ENCODE measurements at places on chromosomes 3 and 15.

- no peak for DNase-seq
These were observed 95.8 kb downstream of the CHSY1 start for GRCh38 chr15:101156061-101156460.

GRCh38 chr3:68764554-68764953, 167.8 kb downstream of the TAFA4 start:
- no peak for DNase-seq

DNA sequence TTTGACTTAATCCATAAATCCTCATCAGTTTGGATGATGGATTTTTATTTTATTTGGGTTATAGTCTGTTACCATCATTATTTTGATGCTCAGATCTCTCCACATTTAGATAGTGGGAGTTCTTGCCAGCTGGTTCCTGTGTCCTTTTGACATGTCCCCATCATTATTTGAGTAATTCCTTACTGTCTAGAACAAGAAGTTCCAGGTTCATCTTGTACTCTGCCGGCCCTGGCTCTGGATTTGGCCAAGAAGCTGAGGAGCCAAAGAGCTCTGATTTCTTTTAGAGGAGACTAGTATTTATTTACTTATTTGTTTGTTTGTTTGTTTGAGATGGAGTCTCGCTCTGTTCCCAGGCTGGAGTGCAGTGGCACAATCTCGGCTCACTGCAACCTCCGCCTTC, 54.3 kb downstream of the PTPRG start:
- DNase-seq, result no peak

DNA sequence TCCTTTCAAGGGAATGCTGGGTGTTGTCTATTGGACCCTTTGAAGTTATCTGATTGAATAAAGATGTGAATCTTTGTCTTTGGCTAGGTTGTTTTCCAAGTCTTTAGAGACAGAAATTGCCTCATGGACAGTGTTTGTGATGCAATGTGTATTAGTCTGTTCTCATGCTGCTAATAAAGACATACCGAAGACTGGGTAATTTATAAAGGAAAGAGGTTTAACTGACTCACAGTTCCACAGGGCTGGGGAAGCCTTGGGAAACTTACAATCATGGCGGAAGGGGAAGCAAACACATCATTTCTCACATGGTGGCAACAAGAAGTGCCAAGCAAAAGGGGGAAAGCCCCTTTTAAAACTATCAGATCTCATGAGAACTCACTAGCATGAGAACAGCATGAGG, 88.8 kb upstream of the PLXND1 start:
- DNase-seq, result peak; percentile 51

GRCh38 chr3:72289692-72290071, 504.7 kb upstream of the PROK2 start:
- DNase-seq, result no peak

GRCh38 chr3:40045051-40045450, 235.6 kb downstream of the MYRIP start:
- DNase-seq, result no peak

GRCh38 chr3:16200411-16200810, 25.9 kb downstream of the GALNT15 start:
- DNase-seq, result peak; percentile 52

DNA sequence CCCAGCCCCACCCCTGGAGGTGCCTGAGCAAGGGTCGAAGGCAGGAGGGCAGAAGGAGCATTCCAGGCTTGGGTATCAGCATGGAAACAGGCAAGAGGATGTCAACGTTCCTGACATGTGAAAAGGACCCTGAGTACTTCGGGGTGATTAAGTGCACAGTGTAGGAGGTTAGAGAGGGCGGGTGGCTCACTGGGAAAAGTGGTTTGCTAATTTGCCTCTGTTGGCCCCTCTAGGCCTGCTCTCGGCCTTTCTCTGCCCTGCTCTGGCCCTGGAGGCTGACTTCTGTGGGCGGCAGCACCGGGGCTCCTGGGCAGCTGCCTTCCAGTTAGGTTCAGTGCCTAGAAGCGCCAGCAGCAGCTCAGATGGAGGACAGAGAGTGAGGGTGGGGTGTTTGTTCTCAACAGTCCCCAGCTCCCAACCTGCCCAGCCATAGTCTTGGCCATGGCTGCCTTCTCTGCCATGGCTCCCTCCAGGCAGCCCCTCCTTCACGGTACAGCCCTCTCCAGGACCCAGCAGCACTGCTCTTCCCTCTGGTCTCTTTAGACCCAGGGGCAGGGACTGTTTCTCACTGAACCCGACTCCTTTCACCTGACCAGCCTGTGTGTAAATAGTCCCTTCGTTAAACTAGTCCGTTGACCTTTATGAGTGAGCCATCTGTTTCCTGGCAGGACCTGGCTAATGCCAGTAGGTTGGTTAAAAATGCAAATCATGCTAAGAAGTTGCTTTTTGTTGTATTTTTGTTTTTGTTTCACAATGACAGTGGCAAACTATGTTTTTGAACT, 107.1 kb upstream of the TPM1 start:
- DNase-seq, result peak; percentile 2

- no peak for DNase-seq
These were observed 251.0 kb upstream of the TLE3 start for GRCh38 chr15:70348581-70349344.

DNA sequence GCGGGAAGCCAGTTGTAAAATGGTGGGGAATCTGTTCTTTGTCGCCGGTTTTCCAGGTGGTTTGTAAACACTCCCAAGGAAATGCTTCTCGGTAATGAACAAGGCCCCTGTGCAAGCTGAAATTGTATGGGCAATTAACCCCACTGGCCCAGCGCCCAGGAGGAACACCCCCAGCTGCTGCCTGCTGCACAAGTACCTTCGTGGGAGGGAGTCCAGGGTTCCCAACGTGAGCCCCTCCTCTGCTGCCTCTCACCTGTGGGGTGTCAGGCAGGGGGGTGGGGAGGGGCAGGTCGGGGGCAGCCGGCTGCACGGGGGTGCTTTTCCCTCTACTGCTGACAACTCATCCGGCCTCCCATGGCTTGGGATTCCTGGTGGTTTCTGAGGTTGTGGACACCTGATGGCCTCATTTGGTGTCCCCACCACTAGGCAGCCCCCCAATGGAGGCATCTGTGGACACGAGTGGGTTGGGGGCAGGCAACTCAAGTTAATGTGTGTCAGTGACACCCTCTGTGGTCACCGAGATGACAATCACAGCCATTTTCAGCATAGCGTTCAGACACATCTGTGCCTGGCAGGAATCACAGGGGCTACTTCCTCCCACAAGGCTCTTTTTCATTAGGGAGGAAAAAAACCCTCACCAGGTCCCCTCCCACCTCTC, 35.6 kb upstream of the PRR23E start:
- no peak for DNase-seq

DNA sequence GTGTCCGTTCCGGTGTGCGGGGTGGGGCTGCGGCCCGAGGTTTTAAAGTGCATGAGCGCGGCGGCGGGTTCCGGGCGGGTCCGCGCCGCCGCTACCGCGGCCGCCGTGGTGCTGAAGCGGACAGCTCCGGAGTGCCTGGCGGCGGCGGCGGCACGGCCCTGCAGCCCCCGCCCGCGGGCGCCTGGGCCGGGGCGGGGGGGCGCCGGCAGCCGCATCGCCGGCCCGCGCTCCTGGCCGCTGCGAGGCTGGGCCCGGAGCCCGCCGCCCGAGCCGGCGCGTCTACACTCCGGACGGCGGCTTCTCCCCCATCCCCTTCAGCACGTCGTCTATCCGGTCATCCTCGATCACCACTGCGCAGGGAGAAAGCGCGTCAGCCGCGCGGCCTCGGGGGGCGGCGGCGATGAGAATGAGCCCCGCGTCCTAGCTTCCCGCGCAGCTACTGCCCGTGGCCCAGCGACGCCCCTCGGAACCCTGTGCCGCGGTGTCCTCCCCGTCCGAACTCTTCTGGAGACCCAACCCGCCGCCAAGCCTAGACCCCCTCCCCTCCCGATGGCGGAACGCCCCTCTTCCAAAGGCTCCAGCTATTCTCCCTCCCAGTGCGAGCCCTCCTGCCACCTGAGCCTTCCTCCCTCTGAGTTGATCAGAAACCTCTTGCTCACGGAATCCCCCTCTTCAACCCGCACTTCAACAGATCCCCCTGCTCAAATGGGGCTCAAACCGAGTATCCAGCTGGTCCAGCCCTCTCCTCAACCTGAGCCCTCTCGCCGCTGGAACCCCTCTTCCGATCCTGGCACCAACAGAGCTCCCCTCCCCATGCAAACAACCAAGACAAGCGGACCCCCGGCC, 1.3 kb downstream of the CAMK2N2 start:
- peak; percentile 89 for DNase-seq

- DNase-seq, result no peak
These were observed 58.9 kb downstream of the ATG7 start for GRCh38 chr3:11331101-11331500.

- DNase-seq, result no peak
These were observed 123.9 kb downstream of the MAGI1 start for GRCh38 chr3:65914740-65915367.

- DNase-seq, result no peak
These were observed 110.0 kb downstream of the DGKG start for GRCh38 chr3:186251948-186252619.

- no peak for DNase-seq
These were observed 375 bp downstream of the CLCN2 start for GRCh38 chr3:184360929-184361531.

- peak; percentile 92 for DNase-seq
These were observed 11.0 kb downstream of the LYSMD2 start for GRCh38 chr15:51726302-51727073.

GRCh38 chr3:137852391-137852830, 88.3 kb downstream of the SOX14 start:
- DNase-seq, result no peak

DNA sequence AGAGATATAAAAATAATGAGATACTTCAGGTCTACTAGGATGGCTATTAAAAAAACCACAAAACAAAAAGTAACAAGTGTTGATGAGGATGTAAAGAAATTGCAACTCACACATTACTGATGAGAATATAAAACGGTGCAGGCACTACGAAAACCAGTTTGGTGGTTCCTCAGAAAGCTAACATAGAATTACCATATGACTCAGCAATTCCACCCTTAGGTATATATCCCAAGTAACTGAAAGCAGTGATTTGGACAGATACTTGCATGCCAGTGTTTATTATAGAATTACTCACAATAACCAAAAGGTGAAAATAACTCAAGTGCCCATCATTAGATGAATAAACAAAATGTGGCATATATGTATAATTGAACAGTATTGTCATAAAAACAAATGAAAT, 87.5 kb upstream of the MELTF start:
- no peak for DNase-seq

- no peak for DNase-seq
These were observed 556.2 kb upstream of the SUCLG2 start for GRCh38 chr3:68210635-68211034.

- DNase-seq, result no peak
These were observed 88.8 kb downstream of the SENP7 start for GRCh38 chr3:101423984-101424888.

- DNase-seq, result no peak
These were observed 25.9 kb upstream of the SLC6A6 start for GRCh38 chr3:14376348-14377043.

GRCh38 chr3:183464480-183464879, 36.1 kb upstream of the MCF2L2 start:
- DNase-seq, result no peak

GRCh38 chr3:50436114-50436674, 67.2 kb downstream of the CACNA2D2 start:
- DNase-seq, result peak; percentile 86

- no peak for DNase-seq
These were observed 98.2 kb downstream of the TJP1 start for GRCh38 chr15:29724026-29724425.

DNA sequence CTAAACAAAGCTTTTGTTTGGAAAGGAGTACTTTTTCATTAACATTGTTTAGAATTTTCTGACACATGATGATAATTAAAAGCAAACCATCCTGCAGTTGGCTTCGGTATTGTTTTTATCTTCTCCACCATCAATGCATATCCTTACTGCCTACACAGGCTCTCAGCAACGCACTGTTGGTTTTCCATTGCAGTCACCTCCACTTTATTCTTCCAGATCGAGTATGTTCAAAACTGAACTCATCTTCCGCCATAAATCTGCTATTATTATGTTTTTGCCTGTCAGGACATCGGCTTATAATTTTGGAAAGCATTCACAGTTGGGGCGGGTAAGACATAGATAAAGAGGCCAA, 589 bp upstream of the SENP5 start:
- no peak for DNase-seq

DNA sequence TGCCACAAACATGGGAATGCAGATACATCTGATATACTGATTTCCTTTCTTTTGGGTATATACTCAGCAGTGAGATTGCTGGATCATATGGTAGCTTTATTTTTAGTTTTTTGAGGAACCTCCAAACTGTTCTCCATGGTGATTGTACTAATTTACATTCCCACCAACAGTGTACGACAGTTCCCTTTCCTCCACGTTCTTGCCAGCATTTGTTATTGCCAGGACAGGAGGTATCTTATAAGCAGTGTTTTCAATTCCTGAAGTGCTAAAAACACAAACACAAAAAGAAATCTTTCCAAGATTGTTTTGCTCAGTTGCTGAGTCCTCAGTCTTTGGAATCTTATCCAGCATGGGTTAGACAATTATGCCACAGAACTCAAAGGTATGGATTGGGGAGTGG, 13.5 kb downstream of the GTF2E1 start:
- DNase-seq, result no peak

DNA sequence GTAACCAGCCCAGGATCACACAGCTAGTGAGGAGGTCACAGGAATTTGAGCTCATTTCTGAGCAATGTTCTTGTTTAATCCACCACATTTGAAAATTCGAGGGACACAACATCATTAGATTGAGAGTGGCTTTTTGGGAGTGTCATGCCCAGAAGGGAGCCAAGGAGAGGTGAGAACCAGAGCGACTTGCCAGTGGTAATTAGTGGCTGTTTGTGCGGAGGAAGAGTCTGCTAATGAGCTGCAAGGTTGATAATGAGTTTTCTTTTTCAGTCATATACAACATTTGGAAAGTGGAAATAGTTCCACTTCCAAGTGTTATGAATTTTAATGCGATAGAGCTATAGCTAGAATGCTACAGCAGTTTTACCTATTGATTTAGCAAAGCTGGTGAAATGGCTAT, 19.7 kb downstream of the GABRA5 start:
- no peak for DNase-seq

- no peak for DNase-seq
These were observed 1.4 kb upstream of the COL8A1 start for GRCh38 chr3:99637016-99637367.
